T follicular helper cell (primary cell): ENCODE measurements at places on chromosomes 4 and X.

- no peak for DNase-seq
These were observed 2.9 kb downstream of the CCSER1 start for GRCh38 chr4:90130076-90130475.

DNA sequence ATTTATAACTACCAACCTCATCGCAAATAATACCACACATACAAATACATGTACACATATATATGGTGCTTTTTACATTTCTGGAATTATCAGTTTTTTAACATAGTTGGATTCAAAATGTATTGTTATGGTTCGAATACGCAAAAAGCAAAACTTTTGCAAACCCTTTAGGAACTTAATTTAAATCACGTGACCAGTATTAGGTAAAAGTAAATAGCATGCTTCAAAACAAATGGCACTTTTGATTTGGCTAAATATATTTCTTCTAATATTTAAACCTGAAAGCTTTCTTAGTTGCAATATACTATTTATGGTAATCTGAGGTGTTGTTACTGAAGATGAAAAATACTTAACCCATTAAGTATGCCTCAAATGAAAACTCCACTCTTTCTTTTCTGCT lies 341.4 kb downstream of the C4orf33 start:
- no peak for DNase-seq

GRCh38 chr4:163631288-163631687 lies 136.8 kb downstream of the TMA16 start:
- no peak for DNase-seq

- no peak for DNase-seq
These were observed 82.4 kb upstream of the SMIM10 start for GRCh38 chrX:134908356-134908755.

- no peak for DNase-seq
These were observed 19.3 kb downstream of the TSPAN5 start for GRCh38 chr4:98639108-98639507.

GRCh38 chr4:25800245-25800644 lies 62.5 kb downstream of the SEL1L3 start:
- no peak for DNase-seq

GRCh38 chr4:6085028-6085690 lies 66.9 kb upstream of the C4orf50 start:
- no peak for DNase-seq

- DNase-seq, result no peak
These were observed 30.8 kb upstream of the NDUFC1 start for GRCh38 chr4:139333046-139333445.

DNA sequence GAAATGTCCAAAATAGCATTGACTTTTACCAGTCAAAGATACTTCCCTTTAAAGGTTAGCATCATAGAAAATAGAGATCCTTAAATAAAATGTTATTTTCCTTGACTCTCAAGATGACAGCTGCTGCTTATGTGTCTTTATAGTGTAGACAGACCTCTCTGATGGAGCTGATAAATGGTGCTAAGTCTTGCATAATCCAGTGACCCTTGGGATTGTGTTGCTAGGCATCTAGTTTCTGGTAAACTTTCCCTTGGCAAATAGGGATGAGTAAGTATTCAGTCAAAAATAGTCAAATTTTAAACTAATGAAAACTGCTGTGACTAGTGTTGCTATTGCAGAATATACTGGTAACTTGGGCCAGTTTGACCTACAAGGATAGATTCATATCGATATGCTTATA lies 53.6 kb downstream of the MBNL3 start:
- no peak for DNase-seq

DNA sequence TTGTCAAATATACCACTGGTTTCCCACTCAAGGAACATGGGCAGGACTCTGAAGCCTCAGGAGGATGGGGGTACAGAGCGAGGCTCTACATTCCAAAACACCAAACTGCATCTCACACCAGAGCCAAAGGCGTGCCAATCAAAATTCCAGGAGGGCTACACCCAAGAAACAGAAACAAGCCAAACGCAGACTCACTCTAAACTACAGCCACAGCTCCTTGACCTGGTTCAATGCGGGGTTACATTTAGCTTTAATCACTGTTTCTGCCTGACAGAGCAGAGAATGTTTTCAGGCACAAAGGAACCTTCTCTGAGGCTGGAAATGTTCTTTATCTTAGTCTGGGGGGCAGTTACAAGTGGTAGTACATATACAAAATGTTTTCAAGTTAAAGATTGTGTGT lies 2121.5 kb upstream of the AGA start:
- DNase-seq, result no peak

- DNase-seq, result no peak
These were observed 7.6 kb downstream of the TRAM1L1 start for GRCh38 chr4:117077760-117078159.

DNA sequence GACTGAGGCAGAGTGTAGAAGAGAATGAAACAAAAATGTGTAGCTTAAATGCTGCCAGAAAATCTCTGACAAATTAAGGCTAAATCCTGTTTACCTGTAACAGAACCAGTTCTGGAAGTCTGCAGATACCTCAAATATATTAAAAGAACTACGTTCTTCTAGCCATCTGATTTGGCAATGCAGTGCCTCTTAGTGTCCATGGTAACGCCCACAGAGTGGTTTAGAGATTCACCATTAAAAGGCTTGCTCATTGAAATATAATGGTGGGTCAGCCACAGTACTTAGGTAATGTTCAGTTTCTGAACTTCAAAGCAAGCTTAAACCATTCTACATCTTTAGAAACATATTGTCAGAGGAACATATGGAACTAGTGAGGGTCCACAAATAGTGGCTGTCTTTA lies 23.2 kb upstream of the LUZP4 start:
- no peak for DNase-seq

GRCh38 chrX:42943051-42943974 lies 165.3 kb upstream of the PPP1R2C start:
- DNase-seq, result no peak

DNA sequence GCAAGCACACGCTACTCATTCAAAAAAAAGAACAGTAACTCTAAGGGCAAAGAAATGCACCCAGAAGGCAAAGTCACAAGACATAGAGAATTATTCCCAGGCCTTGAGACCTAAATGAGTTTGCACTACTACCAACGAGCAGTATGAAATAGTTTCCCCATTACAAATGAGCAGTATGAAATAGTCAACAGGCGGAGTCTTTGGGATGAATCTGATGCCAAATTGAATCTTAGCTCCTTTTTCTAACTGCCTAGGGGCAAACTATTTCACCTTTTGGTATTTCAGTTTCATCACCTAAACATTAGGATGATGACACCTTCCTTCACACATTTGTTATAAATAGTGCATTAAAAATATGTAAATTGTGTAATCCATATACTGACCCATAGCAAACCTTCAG lies 213.0 kb upstream of the FAT4 start:
- DNase-seq, result no peak

GRCh38 chr4:105715692-105716278 lies 7.2 kb downstream of the GSTCD start:
- no peak for DNase-seq

- DNase-seq, result no peak
These were observed 412.3 kb downstream of the GALNTL6 start for GRCh38 chr4:172225457-172225856.

DNA sequence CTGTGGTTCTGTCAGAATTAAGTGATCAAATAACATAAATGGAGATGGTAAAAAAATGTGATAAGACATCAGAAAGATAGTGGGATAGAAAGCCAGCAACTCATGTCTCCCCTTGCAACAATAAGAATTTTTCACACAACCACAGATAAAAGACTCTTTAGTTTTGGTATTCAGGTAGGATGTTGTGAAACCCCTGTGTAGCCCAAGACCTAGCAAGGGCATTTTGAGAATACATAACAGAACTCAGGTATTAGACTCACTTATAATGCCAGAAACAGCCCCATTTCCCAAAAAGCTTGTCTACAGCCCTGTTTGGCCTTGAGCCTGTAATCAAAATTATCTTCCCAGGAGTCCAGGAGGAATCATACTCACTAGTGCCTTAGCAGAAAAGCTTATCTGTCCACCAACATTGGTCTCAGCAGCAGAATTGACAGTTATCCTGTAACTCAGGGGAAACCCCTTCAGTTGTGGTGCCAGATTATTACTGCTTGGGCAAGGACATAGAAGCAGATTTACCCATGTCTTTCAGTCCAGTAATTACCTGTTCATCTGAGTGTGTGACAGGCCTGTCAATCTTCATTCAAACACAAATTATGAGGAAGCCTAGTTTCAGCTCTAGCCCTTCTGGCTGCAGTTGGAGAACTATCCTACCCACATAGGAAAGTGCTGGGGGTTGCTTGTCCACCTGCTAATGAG lies 41.0 kb upstream of the UGT2B17 start:
- no peak for DNase-seq

DNA sequence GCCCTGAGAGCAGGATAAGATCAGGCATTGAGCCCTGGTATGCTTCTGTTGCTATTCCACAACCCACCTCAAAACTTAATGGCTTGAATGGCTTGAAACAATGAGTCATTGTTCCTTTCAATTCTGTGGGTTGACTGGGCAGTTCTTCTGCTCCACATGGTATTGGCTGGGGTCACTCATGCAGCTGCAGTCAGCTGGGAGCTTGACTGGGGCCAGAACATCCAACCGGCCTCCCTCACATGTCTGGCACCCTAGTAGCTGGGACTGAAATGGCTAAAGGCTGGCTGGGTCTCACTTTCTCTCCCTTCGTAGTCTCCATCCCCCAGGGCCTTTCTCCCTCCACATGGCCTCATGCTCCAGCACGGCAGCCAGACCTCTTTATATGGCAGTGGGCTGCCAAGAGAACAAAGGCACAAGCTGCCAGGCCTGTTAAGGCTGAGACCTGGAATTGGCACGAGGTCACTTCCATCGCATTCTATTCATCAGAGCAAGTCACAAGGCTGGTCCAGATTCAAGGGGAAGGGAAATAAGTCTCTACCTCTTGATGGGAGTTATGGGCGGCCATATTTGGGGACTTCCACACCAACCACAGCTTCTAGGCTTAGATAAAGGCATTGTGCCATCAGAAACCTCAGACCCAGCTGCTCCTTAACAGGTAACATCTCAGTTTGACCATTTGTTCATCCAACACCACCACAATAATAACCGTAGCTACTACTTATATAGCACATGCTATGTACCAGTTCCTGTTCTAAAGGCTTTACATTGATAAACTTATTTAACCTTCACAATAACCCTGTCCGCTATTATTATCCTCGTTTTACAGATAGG lies 159.7 kb upstream of the ATP6AP2 start:
- no peak for DNase-seq

GRCh38 chr4:48153791-48154550 lies 19.9 kb upstream of the TXK start:
- no peak for DNase-seq

- no peak for DNase-seq
These were observed 342.7 kb downstream of the GALNTL6 start for GRCh38 chr4:172155838-172156345.

- DNase-seq, result peak; percentile 33
These were observed 478 bp upstream of the PLXNA3 start for GRCh38 chrX:154457491-154458115.

DNA sequence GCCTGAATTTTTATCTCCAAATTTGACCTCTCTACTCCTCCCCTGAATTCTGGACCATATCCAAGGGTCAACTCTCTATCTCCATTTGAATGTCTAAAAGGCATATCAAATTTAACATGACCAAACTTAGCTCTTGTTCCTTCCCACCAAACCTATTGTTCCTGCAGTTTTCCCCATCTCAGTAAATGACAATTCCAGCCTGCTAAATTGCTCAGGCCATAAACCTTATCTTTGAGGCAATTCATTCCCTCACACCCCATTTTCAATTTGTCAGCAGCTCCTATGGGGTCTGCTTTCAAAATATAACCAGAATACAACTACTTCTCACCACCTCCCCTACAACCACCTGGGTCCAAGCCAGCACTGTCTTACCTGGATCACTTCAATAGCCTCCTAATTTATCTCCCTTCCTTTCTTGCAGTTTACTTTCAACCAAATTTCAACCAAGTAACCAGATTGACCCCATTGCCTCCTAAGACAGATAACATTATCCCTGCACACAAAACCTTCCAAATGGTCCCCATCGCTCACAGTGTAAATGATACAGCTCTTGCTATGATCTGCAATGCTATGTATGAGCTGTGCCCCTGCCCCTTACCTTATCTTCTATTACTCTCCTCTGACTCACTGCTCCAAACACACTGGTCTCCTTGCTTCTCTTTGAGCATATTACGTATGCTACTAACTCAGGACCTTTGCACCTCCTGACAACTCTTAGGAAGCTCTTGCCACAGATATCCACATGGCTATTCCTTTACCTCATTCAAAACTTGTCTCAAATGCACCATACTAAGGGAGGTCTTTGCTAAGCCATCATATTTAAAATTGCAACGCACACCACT lies 66.0 kb downstream of the CAMK2D start:
- DNase-seq, result no peak
